ENCODE measurements at places on chromosomes 7 and 10. TPM values are rescaled to one million over a fixed set of nuclear protein-coding genes. Genes with fewer than 3 reads are reported as not detected.

The SFRP4 gene
- not detected for total RNA-seq

DNA sequence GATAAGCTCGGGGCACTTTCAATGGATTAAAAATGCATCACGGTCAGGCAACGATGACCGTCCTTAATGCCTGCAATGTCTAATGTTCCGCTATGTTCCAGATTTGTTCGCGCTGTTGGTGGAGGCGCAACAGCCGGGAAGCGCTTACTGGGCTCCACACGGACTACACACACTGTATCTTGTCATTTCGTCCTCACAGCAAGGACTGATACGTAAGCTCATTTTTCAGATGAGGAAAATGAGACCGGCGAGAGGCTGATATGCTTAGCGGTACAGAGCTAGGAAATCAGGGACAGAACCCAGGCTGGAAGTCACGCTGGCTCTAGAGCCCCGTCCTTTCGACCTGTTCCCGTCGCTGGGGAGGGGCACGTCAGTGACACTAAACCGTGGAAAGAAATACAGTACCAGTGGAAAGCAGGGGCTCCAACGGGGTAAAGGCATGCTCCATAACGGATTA, 670 bp downstream of the TPK1 start:
- H3K36me3 ChIP-seq: peaks cover 25% of the 10 kb centered on the region
- H3K27ac ChIP-seq: peak overlapping the region; percentile 97
- no peak for DNase-seq
- peaks cover 46% of the 10 kb centered on the region for H3K4me1 ChIP-seq
- H3K4me3 ChIP-seq: peak overlapping the region; percentile 92

DNA sequence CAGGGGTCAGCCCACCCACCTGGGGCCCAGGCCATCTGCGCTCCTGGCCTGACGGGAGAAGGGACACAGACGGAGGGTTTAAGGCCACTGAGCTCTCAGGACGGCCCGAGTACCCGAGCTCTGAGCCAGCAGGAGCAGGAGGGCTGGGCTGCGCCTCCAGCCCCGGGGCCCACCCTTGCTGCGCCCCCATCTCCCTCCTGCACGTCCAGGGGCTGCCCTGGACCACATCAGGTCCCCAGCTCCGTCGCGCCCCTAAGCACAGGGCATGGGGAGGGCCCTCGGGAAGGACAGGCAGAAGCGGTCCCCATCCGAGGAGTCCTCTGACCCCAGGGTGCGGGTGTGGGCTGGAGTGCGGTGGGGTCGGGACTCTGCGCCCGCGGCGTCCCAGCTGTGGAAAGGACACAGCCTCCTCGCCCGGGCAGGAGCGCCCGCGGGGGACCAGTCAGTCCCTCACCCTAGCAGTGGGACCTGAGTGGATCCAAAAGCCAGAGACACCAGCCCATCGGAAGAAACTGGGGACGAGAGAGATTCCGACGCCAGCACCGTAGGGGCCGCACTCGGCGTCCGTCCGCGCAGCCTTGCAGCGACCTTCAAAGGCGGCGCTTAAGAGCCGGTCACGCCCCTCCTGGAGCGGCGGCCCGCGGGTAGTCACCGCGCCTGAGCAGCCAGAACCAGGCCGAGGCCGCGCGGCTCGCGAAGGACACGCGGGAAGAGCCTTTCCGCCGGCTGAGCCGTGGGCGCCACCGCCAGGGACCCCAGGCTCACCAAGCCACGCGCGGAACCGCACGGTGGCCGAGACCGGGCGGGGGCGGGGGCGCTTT, 15.9 kb downstream of the CAMK2B start:
- no peak overlapping the region for H3K27ac ChIP-seq
- H3K36me3 ChIP-seq: no peaks in the 10 kb centered on the region
- peaks cover 5% of the 10 kb centered on the region for H3K4me1 ChIP-seq
- no peak overlapping the region for H3K4me3 ChIP-seq
- DNase-seq: peak; percentile 24

DNA sequence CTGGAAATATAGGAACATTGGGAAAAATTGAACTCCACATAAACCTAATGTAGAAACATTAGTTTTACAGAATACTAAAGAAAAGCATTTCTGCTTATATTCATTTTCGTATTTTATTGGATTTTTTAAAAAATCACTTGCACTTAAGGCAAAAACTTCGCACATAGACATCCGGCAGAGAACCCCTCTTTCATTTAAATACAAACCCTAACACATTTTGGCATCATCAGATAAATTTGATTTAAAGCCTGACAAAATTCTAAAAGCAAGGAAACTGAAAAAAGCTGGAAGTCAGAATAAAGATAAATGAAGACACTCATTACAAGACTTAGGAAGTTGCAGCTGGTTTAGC, 396 bp upstream of the EXOC4 start:
- no peak overlapping the region for H3K27ac ChIP-seq
- H3K4me3 ChIP-seq: peak overlapping the region; percentile 94
- peaks cover 14% of the 10 kb centered on the region for H3K36me3 ChIP-seq
- H3K4me1 ChIP-seq: peaks cover 21% of the 10 kb centered on the region

The TSPAN14 gene
- total RNA-seq: 45.4 TPM

- peaks cover 41% of the 10 kb centered on the region for H3K4me1 ChIP-seq
- DNase-seq: no peak
- no peaks in the 10 kb centered on the region for H3K27me3 ChIP-seq
- peaks cover 53% of the 10 kb centered on the region for H3K36me3 ChIP-seq
- H3K27ac ChIP-seq: no peak overlapping the region
These were observed 85.4 kb upstream of the AFAP1L2 start for GRCh38 chr10:114489521-114490310.

All from activated T-helper 2 cell treated with anti-CD3 and anti-CD28 coated beads, Interferon-gamma antibody, Interleukin-2, Interleukin-4, amounts not matched to agents 10 μg/mL and 5 μg/mL and 100 μg/mL, durations not matched to agents 14 hours and 24 hours and 36 hours (primary cell).